ENCODE measurements at places on chromosomes 11 and 22. TPM values are rescaled to one million over a fixed set of nuclear protein-coding genes. Genes with fewer than 3 reads are reported as not detected.

The AAMDC gene
- polyA plus RNA-seq, result 58.2 TPM

The CTSW gene
- 1.2 TPM for polyA plus RNA-seq

The PIK3IP1 gene
- 12.9 TPM for polyA plus RNA-seq

The OR4C13 gene
- not detected for polyA plus RNA-seq

The B3GAT1 gene
- 3.3 TPM for polyA plus RNA-seq

The MMP12 gene
- 3.7 TPM for polyA plus RNA-seq

The BTBD18 gene
- polyA plus RNA-seq, result 0.15 TPM

The TBX10 gene
- not detected for polyA plus RNA-seq

The MRGPRE gene
- polyA plus RNA-seq, result not detected

- DNase-seq, result no peak
Observed at GRCh38 chr22:30267382-30268302, 991 bp upstream of the OSM start.

DNA sequence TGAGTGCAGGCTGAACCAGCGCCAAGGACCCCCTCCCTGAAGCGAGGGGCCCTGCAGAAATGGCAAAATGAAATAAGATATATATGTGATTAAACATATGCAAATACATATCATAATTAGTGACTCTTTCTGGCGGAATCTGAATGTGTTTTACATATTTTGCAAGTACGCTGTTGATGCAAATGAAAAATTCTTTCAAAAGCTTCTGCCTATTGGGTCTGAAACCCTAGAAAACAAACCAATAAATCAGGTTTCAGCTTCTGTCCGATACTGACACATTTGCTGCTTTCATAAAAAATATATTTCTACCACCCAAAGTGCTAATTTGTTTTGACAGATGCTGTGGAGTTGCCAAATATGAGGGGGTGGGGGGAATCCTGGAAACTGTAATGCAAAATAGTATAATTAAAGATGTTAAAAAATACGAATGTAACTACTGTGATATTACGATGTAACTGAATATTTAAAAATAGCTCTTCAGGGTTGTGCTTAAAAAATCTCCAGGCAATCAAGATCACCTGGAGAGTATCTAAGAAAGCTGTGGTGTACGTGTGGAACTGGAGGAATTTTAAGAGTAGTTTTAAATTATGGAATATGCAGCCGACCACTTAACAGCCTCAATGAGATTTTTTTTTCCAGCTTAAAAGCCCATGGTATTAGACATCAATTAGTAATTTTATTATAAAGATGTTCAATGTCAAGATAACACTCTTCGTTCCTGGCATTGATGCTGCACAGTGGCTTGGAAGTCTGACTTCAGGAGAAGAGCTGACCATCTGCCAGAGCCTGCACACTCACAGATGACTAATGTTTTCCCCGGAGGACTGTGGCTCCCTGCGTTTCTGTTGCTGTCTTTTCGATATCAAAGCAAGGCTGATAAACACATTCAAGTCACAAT, 122.2 kb upstream of the RCN1 start:
- no peak for DNase-seq

GRCh38 chr11:113554526-113554925, 79.3 kb upstream of the DRD2 start:
- DNase-seq, result no peak

DNA sequence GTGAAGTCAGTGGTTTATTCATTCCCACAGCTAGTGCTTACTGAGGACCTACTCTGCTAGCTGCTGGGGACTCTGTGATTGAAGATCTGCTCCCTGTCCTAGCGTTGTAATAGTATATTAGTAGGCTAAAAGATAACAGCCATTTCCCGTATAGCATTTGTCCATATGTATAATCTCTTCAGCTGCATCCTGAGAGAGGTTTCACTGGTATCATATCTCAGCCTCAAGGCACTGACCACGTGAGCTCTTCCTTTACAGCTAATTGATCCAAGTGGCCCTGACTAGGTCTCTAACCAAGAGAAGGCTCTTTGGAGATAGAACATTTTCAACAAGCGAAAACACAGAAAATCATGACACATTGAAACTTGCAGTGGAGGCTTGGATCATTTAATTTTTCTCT, 110.2 kb downstream of the APIP start:
- DNase-seq, result no peak

DNA sequence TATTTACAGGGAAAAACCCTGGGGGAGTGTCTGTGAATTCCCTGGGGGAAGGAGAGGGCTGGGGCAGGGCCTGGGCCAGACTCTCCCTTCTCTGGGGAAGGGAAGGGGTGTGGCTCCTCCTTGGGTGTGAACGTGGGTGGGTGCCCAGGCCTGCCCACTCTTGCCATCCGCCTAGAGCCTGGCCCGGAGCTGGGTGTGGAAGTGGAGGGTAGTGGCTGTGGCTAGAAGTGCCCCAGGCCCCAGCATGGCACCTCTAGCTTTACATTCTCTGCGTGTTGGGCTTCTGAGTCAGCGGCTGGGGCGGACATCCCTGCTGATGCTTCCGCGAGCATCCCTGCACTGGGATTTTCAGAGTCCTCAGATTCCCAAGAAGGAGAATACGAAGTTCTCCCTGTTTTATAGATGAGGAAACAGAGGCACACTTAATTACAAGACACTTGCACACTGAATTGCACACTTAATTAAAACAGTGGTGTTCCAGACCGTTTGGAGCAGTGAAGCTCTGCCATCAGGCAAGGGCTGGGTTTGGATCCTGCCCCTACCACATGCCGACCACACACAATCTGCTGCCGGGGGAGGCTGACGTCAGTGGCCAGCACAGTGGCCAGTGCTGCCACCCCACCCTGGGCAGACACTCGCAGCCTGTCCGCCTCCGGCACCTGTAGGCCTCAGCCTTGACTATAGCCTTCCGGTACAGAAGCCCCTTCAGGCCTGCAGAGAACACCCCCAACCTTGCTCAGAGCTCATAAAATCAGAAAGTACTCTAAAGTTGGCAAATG, 7.6 kb downstream of the BAD start:
- no peak for DNase-seq

GRCh38 chr11:121249039-121249663, 43.4 kb upstream of the SC5D start:
- DNase-seq, result no peak

DNA sequence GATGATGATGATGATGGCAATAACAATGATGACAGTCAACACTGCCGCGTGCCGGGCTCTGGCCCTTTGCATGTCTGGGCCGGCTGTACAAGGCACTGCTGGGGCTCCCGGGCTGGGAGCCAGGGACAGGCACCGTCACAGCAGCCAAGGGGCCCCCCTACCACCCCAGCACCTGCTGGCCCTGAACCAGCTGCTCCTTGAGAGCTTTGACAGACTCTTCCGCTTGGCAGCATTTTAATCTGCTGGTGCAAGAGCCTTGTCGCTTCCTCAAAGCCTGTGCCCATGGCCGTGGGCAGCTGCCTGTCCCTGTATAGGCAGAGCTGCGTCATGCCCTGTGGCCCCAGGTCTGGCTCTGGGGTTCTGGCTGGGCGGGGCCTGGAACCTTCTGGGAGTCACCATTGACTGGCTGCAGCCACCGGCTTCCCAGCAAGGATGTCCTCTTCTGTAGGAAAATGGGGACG, 12.9 kb upstream of the MUC6 start:
- no peak for DNase-seq

DNA sequence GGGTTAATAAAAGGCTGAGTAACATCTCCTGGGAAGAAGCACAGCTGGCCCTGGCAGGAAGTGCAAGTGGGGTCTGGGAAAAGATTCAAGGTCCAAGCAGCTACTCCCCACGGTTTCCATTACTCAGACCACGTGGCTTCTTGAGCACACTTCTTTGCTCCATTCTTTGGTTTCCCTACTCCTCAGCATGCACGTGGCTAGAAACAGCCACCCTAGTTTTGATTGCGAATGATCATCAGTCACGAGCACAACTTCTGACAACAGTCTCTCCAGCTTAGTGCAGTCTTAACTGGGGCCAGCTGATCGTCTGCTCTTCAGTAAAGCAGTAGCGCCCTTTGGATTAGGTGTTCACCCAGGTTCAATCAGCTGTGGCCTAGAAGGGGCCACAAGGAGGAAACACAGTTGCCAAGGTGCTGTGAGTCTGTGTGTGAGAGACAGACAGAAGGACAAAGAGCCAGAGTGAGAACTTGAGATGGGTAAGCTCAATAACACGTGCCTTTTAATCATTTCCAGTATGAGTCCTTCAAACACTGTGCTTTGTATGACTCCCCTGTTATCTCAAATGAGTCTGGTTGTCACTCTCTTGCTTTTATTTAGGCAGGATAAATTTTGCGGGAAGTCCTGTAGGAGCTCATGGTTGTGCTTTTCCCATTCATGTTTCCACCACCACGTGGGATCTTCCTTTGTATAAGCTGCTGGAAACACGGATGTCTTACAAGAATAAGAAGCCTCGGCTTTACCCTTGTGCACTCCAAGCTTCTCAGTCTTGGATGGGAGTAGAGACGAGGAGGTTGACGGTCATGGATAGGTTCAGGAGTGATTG, 901 bp upstream of the PARVA start:
- DNase-seq, result no peak

DNA sequence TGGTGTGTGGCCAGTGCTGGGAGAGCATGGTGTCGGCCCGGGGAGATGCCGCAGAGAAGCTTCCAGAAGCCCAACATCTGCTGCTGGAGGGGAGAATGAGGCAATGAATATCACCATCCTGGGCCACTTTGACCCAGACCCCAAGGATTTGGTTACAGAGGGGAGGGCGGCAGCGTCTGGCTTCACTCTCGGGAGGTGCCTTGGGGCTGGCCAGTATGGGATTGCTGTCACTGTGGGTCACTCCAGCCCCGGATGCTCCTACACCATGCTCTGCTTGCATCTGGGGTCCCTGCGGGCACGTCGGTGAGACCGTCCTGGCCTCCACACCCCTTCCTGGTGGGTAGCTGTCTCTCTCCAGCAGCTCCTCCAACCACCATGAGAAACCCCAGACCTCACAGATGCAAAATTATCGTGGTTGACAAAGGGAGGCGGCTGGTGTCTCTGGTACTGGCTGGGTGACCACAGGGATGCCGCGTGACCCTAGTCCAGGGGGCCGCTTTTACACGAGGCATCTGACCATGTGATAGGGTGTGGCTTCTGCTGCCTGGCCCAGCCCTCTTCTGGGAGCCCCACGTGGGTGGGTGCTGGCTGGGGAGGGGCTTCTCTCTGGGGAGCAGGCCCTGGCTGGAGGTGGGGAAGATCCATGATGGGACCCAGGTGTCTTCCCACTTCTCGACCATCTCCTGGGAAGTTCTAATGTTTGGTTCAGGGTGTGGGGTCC, 5.7 kb downstream of the KCNQ1 start:
- DNase-seq, result no peak

DNA sequence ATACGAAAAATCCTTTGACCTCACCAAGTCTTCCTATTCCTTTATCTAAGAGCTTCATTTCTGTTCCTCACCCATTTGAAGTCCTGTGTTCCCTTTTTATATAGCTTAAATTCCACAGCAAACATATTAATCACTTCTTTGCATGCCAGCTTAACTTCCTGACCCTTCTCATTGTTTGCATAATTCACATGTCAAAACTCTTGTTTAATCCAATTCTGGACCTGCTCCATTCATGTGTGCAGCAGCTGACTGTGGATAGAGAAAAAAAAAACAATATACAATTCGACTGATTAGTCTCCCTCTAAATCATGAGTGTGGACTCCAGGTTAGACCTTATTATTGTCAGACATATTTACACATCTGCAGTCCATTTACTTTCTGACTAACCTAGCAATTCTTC, 991.2 kb upstream of the TENM4 start:
- DNase-seq, result no peak

- DNase-seq, result no peak
Observed at GRCh38 chr11:59644528-59644927, 24.3 kb downstream of the PATL1 start.

GRCh38 chr11:70021586-70021985, 56.5 kb upstream of the ANO1 start:
- no peak for DNase-seq

- DNase-seq, result no peak
Observed at GRCh38 chr22:30027169-30027568, 53.1 kb upstream of the HORMAD2 start.

DNA sequence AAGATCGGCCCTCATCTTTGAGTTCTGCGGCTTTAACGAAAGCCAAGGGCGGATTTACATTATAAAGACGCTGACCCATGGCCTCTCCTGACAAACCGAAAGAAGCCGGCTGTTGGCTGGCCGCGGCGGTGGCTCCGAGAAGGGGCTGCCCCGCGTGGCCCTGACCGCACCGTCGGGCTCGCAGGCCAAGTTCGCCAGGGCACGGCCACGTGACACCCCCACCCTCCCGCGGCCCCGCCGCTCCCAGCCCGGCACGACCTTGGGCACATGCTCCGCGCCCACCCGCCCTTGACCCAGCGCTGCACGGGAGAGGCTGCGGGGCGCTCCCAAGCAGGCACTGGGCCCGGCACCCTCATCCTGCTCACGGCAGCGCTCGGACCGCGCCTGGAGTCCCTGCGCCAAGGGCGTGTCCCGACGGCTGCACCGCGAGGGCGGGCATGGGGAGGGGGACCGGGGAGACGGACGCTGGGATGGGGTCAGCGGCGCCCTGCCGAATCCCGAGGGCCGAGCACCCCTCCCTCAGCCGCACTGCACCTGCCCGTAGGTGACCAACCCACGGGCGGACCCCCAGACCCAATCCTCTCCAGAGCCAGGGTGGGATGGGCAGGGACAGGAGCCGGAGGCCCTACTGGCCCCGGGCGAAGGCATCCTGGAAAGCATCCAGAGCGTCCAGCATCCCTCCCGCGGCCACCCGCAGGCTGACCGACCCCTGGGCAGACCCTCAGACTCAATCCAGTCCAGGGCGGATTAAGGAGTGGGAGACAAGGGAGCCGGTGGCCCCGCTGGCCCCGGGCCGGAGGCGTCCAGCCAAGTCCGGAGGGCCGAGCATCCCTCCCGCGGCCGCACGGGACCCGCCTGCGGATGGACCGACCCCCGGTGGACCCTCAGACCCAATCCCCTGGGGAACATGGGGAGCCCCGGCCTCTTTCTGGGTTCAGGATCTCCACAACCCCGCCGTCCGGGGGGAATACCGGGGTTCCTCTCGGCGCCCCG, 759 bp downstream of the CPT1A start:
- no peak for DNase-seq

DNA sequence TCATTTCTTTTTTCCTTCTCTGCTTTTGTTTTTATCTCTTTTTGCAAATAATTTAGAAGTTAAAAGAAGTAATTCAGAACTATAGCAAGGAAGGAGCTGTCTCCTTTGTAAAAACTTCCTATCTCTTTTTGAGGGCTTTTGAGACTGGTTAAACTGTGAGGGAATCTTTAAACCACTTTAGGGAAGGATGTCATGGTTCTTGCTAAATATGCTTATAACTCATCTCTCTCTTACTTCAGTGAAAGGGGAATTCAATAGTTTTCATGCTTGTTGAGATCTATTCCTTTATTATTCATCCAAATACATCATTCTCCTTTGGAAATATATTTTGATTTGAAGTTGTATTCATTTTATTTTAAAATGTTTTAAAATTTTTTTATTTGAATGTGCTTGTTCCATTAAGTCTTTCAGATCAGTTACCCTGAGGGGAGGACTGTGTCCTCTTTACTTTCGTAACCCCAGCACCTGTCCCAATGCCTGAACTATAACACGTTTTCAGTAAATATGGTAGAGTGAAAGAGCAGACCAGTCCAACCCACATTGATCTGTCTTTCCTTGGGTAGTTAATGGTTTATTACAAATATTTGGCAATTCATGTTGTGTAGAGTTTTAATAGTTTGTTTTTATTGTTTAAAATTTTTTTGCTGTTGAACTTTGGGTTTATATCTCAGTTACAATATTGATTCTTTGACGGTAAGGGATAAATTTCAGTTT, 27.5 kb downstream of the AMOTL1 start:
- DNase-seq, result no peak

Measured in right renal cortex interstitium (tissue), 3 donors.